ENCODE measurements at places on chromosomes 2 and 18.

GRCh38 chr2:38033646-38034045 lies 42.3 kb downstream of the CYP1B1 start:
- no peak for DNase-seq

- DNase-seq = no peak
Measured at GRCh38 chr2:17252258-17252657, 266.0 kb downstream of the RAD51AP2 start.

- no peak for DNase-seq
Measured at GRCh38 chr2:27958711-27959378, 68.3 kb downstream of the BABAM2 start.

DNA sequence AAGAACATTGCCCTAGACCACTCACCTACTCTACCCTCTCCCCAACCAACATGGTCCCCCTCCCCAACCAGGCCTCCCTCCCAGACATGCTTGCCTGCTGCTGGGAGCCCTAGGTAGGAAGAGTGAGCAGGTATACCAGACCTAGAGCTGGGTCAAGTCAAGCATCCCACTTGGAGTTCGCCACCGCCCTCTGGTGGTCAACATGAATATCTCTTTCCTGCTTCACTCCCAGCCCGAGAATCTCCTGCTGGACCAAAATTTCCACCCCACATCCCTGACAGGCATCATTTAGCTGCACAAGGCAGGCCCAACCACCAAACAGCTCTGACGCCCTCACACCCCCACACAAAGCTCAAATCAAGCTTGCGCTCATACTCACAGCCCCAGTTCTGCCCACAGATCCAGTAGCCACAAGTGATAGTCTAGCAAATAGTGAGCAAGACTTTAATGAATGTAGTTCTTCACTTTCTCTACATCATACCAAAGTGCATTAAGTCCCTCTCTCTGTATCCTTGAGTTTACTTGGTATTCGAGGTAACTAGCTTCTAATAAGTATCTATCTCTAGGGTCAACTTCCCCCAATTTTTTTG lies 116.0 kb downstream of the TNS1 start:
- DNase-seq = peak; percentile 75

- DNase-seq = no peak
Measured at GRCh38 chr2:208608122-208608835, 201.7 kb downstream of the PTH2R start.

GRCh38 chr2:157107877-157108276 lies 149.6 kb upstream of the GALNT5 start:
- no peak for DNase-seq

GRCh38 chr2:159252905-159253304 lies 33.6 kb downstream of the WDSUB1 start:
- no peak for DNase-seq

- no peak for DNase-seq
Measured at GRCh38 chr2:127847931-127848330, 10.0 kb downstream of the POLR2D start.

GRCh38 chr2:235511187-235511661 lies 17.4 kb downstream of the AGAP1 start:
- DNase-seq = peak; percentile 90

DNA sequence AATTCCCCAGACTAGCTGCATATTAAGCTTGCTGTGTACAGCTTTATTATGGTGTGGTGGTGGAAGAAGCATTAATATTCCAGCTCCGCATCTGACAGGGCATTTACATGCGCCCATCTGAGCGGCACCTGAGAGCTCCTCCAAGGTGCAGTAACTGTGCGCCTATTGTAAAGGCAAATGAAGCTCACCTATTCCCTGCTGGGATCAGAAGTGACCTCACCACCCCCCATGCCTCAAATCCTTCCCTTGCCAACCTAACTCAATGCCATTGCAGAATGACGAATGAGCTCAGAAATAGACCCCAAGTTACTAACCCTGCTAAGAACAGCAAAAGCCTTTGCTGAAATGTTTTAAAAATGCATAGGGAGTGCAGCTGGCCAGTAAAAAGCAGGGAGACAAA lies 14.3 kb downstream of the BCL11A start:
- no peak for DNase-seq

- DNase-seq = no peak
Measured at GRCh38 chr2:173077506-173078177, 2.0 kb downstream of the MAP3K20 start.

DNA sequence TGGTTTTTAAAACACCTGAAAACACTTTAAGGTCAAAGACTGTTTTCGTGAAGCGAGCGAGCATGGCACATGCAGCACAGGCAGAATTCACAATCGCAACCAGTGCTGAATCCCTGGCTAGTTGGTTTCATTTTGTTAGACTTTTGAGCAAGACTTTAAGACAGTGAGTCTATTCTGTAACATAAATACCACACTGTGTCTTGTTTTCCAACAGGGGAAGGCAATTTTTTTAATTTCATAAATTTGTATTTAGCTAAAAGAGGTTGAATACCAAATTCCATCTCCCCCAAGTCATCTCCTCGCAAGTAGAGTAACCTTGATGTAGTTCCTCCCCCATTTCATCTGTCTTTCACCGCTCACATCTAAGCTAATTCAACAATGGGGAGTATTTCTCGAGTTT lies 1.4 kb downstream of the CERKL start:
- DNase-seq = no peak

- DNase-seq = no peak
Measured at GRCh38 chr2:239132156-239132709, 268.6 kb downstream of the HDAC4 start.

DNA sequence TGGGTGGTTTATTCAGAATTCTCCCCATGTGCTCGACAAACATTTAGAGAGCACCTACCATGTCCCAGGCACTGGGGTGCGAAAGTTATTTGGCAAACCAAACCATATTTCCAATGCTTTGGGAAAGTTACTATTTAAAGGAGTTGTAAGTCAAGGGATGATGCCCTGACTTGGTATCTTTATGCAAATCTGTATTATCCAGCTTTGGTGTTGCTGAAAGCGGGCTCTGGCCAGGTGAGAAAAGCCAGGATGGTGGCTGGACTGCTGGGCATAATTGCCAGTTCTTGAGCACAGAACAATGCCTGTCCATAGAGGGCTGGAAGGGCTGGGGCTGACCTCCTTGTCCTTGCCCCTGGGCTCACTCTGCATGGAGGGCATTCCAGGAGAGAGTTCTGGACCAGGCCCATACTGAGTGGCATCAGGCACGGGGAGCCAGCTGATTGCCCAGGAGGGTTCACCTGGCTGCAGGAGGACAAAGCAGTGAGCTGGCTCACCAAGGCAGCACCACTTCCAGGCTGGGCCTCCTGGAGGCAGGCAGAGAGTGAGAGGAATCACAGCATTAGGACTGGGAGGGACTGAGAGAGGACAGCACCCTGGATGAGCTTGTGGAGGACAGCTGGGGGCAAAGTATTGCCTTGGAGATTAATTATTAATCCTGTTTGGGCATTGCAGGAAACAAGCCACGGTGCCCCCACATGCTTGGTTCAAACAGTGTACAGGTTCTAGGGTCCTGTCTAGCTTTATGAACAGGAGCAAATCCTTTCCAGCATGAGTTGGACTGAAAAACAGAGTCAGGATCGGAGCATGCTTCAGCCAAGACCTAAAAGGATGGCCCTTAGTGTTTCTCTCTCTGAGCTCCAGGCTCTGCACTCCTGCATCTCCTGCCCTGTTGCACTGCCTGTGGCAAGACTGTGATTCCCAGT lies 7.1 kb downstream of the KHK start:
- no peak for DNase-seq

GRCh38 chr2:46202453-46202852 lies 94.8 kb upstream of the EPAS1 start:
- DNase-seq = no peak

DNA sequence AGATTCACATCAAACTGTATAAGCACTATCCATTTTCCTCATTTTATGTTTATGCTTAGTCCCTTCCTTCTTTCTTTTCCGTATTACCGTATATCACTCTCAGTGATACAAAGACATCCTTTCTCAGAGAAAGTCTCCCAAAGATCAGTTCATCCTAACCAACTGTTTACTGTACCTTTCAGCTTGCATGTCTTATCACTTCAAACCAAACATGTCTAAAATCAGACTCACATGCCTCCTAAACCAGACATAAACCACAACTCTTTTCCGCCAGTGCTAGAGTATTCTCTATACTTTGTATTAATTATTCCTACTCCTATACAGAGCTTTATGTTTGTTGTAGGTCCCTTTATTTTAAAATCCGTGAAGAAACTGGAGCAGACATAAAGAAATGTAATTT lies 41.5 kb downstream of the KCMF1 start:
- DNase-seq = no peak

DNA sequence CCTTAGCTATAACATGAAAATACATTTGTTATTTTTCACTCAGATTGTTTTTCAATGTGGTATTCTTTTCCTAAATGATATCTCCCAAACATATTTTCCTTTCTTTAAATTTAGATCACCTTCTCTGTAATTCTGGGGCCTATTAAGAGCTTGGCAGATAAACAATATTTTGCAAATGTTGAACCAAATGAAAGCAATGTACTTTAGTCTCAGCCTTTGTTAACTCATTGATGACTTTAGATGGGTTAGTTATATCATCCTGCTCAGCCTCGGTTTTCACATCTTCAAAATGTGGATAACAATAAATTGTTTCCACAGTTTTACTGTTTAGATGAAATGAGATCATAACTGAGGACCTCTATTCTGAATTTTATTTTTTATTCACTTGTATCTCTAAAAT lies 1205.2 kb downstream of the SUCLG1 start:
- no peak for DNase-seq

GRCh38 chr2:178109813-178110212 lies 2.4 kb upstream of the RBM45 start:
- DNase-seq = peak; percentile 65

DNA sequence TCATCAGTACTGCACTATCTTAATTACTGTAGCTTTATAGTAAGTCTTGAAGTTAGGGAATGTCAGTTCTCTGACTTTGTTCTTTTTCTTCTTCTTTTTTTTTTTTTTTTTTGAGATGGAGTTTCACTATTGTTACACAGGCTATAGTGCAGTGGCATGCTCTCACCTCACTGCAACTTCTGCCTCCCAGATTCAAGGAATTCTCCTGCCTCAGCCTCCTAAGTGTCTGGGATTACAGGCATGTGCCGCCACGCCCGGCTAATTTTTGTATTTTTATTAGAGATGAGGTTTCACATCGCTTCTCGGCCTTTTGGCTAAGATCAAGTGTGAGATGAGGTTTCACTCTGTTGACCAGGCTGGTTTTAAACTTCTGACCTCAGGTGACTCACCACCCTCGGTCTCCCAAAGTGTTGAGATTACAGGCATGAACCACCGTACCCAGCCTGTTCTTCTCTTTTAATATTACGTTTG lies 41.9 kb upstream of the TANC1 start:
- DNase-seq = no peak

- DNase-seq = no peak
Measured at GRCh38 chr2:8134473-8134932, 547.4 kb upstream of the ID2 start.

GRCh38 chr2:9401646-9402371 lies 21.5 kb downstream of the ITGB1BP1 start:
- no peak for DNase-seq

- DNase-seq = no peak
Measured at GRCh38 chr2:46855805-46856204, 59.8 kb downstream of the MCFD2 start.
